DMS53 (cell line): ENCODE measurements at places on chromosomes 12 and 14.
A peak's percentile ranks its signal among the peaks of the same experiment; 100 is the strongest.

- no peak for DNase-seq
These were observed 681 bp upstream of the JPH4 start for GRCh38 chr14:23579311-23579630.

DNA sequence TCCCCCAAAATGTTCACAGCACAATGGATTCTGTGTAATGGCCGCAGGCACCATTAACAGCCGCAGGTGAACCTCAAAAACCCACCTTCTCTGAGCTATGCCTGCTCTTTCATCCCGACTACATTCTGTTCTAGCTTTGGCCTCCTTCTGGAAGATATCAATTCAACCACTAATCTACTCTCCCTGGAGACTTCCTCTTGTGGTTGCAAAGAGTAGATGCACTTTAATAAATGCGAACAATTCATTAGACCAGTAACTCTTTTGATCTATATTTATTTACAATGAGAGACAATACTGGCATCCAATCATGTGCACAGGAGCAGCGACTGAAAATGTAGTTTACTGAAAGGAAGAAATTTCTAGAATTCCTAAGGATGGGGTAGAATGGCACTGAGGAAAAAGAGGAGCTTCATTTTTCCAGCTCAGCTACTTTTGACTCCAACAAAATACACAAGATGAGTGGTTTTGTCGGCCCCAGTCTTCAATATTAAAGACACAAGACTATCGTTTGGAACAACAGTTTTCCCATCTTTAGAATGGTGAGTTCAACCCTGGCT is 5.3 kb downstream of the GRIN2B start:
- peak; percentile 24 for DNase-seq

GRCh38 chr12:95151406-95151805 is 65.9 kb downstream of the FGD6 start:
- no peak for DNase-seq

GRCh38 chr12:131065801-131066200 is 112.1 kb downstream of the ADGRD1 start:
- DNase-seq, result no peak

GRCh38 chr12:53279283-53279869 is 11.3 kb downstream of the ESPL1 start:
- DNase-seq, result no peak

GRCh38 chr12:121712461-121713256 is at the start of gene TMEM120B:
Gene TMEM120B (plus strand): TSS chr12:121712752. CDS start chr12:121712896, 144 bp downstream.
- peak; percentile 90 for DNase-seq

DNA sequence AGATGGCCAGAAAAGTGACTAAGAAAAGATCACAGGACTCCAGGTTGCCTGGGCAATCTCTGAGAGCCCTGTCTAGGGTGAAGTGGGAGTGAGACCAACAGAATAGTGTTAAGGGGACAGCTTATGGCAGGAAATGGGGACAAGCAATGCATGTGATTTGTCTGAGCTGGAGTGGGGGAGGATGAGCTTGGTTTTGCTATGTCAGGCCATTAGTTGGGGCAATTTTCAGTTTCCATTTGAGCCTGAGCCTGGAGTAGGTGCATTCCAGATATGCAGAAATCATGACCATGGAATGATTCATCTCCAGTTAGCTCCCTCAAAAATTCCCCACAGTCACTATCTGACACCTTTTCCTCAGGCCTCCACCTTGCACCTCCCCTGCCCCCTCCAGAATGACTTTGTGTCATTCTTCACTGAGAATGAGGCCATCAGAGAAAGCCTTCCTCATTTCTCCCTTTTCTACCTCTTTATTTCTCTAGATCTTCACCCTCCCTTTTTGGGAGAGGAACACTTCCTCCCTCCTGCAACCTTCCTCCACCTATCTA is 150.9 kb upstream of the PLEKHG7 start:
- DNase-seq, result peak; percentile 62

- DNase-seq, result no peak
These were observed 1761.3 kb upstream of the SEL1L start for GRCh38 chr14:83294941-83295340.

DNA sequence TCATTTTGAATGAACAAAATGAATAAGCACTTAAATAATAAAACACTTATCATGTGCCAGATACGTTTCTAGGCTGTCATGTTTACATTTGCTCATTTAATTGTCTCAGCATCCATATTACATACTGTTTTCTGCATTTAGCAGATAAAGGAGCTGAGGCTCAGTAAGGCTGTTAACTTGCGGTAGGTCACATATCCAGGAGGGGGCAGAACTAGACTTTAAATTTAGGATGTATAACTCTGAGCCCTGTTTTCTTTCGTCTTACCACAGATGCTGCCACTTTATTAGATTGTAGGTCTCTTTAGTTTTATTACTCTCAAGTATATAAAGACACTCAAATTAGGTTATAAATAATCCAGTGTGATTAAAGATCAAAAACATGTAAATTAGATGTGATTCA is 17.7 kb downstream of the IRAK4 start:
- peak; percentile 74 for DNase-seq

GRCh38 chr14:54470701-54471100 is 18.1 kb downstream of the GMFB start:
- DNase-seq, result no peak

- DNase-seq, result peak; percentile 66
These were observed 8.9 kb downstream of the BICD1 start for GRCh38 chr12:32115404-32116104.

- no peak for DNase-seq
These were observed 7.9 kb upstream of the MAPK1IP1L start for GRCh38 chr14:55043528-55043927.

DNA sequence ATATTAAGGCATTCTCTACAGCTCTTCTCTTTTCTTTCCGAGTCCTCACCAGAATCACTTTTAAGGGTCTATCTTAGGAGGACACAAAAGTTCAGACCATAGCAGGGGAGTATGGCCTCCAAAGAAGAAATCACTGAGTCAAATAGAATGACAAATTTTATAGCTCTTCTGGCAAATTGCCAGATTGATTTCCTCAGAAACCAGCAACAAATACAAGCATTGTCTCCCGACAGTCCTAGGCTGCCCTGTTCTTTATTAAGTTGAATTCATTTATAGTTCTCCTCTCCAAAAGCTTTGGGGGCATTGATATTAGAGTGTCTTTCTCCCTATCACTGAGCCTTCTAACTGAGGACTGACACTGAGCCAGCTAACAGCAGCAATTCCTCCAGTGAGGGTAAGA is 156.4 kb upstream of the FRMD6 start:
- no peak for DNase-seq

DNA sequence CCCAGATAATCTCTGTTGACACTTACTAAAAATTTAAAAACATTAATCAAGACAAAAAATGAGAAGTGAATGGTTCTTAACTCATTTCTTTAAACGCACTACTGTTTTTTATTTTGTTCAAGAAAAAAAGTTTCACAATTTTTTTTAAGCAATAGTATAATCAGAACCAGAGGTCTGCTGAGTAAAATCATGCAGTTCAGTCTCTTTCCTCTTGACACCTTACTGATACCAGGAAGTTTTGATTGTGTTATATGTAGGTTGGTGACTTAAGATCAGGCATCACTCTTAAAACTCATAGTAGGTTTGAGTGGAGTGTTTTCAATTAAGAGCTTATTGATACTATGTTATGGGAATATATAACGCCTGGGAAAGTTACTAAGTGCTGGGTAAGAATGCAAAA is 121.4 kb downstream of the TRMT5 start:
- DNase-seq, result no peak

DNA sequence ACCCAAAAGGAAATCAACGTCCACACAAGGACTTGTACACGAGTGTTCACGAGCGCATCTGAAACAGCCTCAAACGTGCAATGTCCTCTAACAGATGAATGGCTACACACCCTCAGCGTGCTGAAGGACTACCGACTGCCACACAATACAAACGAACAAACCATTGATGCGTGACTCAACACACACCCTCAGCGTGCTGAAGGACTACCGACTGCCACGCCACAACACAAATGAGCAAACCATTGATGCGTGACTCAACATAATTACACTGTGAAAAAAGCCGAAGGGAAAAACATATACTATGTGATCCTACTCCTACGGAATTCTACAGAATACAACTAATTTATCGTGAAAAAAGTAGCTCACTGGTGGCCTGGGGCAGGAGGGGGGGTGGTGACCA is 25.1 kb upstream of the BTBD6 start:
- no peak for DNase-seq

GRCh38 chr12:60269611-60270269 is 673.9 kb downstream of the SLC16A7 start:
- no peak for DNase-seq

GRCh38 chr12:57133013-57133569 is 4.8 kb downstream of the LRP1 start:
- DNase-seq, result no peak

- DNase-seq, result no peak
These were observed 90.6 kb upstream of the NUDT4 start for GRCh38 chr12:93287149-93287548.

DNA sequence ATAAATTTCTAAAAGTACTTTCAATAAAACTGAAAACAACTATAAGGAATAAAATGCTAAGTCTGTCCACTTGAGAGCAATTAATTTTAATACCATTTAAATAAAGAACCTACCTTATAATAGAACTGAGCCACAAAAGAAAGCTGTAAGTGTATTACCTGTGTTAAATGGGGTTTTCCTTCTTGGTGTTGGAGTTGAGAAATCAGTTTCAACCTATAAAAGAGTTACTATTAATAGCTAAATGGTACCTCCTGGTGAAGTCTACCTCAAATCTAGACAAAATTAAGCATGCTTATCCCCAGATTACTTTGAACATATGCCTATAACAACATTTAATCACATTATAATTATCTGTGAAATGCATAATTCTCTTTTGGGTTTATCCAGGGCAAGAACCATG is 48.8 kb downstream of the MIS18BP1 start:
- no peak for DNase-seq

GRCh38 chr12:110582276-110583136 is 612 bp downstream of the PPTC7 start:
- DNase-seq, result peak; percentile 87

DNA sequence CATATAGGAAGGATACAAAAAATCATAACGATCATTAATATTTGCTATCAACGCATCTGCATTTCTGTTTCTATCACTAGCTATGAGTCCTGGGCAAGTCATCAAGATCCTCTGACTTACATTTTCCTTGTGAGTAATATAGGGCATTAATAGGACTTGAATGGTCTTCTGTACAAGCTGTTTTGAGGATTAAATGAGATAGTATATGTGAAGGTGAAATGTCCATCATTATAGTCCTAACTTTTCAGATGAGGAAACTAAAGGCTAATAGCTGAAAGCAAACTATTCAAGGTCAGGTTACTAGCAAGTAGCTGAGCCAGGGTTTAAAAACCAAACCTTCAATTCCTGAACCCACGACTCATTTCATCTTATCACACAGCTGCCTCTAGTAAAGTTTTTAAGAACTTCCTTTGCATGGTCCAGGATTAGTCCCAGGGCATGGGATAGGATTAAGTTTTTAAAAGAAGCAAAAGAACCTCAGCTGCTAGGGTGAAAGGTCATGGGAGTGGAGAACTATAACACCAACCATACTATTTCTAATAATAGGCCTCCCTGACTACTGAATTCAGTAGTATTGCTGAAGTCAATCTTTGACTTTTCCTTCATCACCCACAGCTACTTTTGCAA is 101.4 kb upstream of the ADAMTS20 start:
- DNase-seq, result no peak

DNA sequence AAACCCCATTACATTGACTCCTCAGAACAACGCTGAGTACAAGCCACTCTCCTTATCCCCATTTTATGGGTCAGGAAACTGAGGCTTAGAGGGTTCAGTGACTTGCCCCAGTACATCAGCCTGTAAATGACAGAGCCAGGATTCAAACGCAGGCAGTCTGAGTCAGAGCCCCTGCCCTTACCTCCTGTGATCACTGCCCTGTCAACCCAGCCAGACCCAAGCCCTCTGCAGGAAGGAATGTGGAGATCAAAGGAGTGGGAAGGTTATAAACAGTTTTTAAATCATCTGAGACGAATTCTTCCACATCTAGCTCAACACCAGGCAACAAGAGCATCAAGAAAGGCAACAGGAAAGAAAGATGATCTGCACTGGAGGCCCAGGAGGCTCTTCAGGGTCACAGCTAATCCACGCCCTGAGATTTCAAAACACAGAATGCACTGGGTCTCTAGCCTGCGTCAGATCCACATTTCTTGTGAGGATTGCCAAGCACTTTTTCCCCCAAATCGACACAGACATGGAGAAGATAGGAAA is 38.5 kb downstream of the SPTB start:
- peak; percentile 45 for DNase-seq

GRCh38 chr12:64968989-64969819 is 144.8 kb downstream of the TBC1D30 start:
- peak; percentile 21 for DNase-seq

DNA sequence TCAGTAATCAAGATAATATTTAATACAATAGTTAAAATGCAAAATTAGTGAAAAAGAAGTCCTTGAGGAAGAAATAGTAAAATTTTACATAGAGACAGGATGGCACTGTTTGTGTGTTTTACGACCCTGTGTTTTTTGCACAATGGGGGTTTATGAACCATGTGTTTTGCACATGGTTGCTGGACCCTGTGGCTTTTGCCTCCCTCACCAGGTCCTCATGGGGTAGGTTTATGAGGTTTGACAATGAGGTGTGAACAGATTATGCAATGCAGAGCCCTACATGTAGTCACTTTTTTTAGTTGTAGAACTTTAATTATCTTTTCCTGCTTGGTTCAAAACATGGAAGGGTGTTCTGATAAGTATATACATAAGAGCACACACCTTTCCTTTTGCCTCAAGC is 366.3 kb upstream of the FAR2 start:
- DNase-seq, result no peak

GRCh38 chr12:28066879-28067278 is 94.3 kb upstream of the PTHLH start:
- no peak for DNase-seq

GRCh38 chr14:40909906-40910305 is 696.8 kb upstream of the LRFN5 start:
- DNase-seq, result no peak

DNA sequence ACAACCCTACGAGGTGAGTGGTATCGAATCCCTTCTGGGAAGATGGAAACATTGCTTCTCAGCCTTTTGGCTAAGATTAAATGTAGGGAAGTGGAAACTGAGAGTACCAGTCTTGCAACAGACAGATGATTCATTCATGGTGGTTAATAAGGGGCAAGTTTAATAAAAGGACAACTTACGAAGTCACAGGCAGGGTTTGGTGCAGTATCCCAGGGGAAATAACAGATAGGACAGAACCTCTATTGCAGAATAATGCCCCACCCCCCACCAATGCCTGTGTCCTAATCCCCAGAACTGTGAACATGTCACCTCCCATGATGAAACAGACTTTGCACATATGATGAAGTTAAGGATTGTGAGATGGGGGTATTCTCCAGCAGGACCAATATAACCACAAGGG is 212.5 kb downstream of the TBX5 start:
- no peak for DNase-seq

GRCh38 chr14:101442451-101442850 is 118.8 kb upstream of the DIO3 start:
- no peak for DNase-seq
